ENCODE measurements at places on chromosomes 6 and 20. TPM values are rescaled to one million over a fixed set of nuclear protein-coding genes. Genes with fewer than 3 reads are reported as not detected.

BPI gene
- 11.5 TPM for total RNA-seq

GPR6 gene
- 0.59 TPM for total RNA-seq

LRRC73 gene
- total RNA-seq, result 1.8 TPM

RIPPLY2 gene
- total RNA-seq, result 2.9 TPM

RAET1L gene
- not detected for total RNA-seq

OR2H2 gene
- total RNA-seq, result not detected

HLA-B gene
- 168 TPM for total RNA-seq

HTR1E gene
- 1.7 TPM for total RNA-seq

SALL4 gene
- 1.3 TPM for total RNA-seq

MRS2 gene
- total RNA-seq, result 22.5 TPM

EPPIN gene
- total RNA-seq, result 0.10 TPM

NRSN1 gene
- total RNA-seq, result 3.2 TPM

HLA-F gene
- 8.9 TPM for total RNA-seq

PRSS16 gene
- 0.11 TPM for total RNA-seq

HLA-DQA1 gene
- 1.9 TPM for total RNA-seq

BPIFB1 gene
- 0.28 TPM for total RNA-seq

SYCP2L gene
- 5.9 TPM for total RNA-seq

ZNF831 gene
- 0.10 TPM for total RNA-seq

TRIM26 gene
- total RNA-seq, result 23.5 TPM

SERINC3 gene
- 86.9 TPM for total RNA-seq

MDFI gene
- total RNA-seq, result 155 TPM

AGER gene
- 0.79 TPM for total RNA-seq

SOBP gene
- 24.0 TPM for total RNA-seq

GID8 gene
- 34.5 TPM for total RNA-seq

CTAGE9 gene
- not detected for total RNA-seq

CALHM5 gene
- 4.5 TPM for total RNA-seq

EEF1A2 gene
- 188 TPM for total RNA-seq

POLR3F gene
- total RNA-seq, result 15.9 TPM

EYS gene
- total RNA-seq, result 3.5 TPM

CYP24A1 gene
- 0.28 TPM for total RNA-seq

SPTLC3 gene
- total RNA-seq, result 29.3 TPM

RBBP8NL gene
- total RNA-seq, result not detected

FAM83C gene
- total RNA-seq, result not detected

UNC93A gene
- not detected for total RNA-seq

MYMX gene
- total RNA-seq, result 0.22 TPM

NAPB gene
- 207 TPM for total RNA-seq

RAD21L1 gene
- total RNA-seq, result 0.10 TPM

HLA-DQB2 gene
- total RNA-seq, result 0.44 TPM

SAMD3 gene
- 5.9 TPM for total RNA-seq

LGSN gene
- total RNA-seq, result 0.39 TPM

MPIG6B gene
- total RNA-seq, result 0.17 TPM

PDYN gene
- total RNA-seq, result 1.2 TPM

ADGB gene
- 6.6 TPM for total RNA-seq

DNAH8 gene
- 0.10 TPM for total RNA-seq

LTB gene
- total RNA-seq, result 0.55 TPM

CSTF1 gene
- total RNA-seq, result 36.0 TPM

CYP21A2 gene
- total RNA-seq, result 0.30 TPM

CSNK2A1 gene
- total RNA-seq, result 161 TPM

PRDM13 gene
- total RNA-seq, result 0.33 TPM

LAMA2 gene
- 126 TPM for total RNA-seq

GABRR1 gene
- not detected for total RNA-seq

TMEM217 gene
- 1.3 TPM for total RNA-seq

BHLHE23 gene
- not detected for total RNA-seq

CPNE5 gene
- 32.5 TPM for total RNA-seq

TTBK1 gene
- 6.1 TPM for total RNA-seq

TMX4 gene
- total RNA-seq, result 84.7 TPM

GSTA2 gene
- not detected for total RNA-seq

THBS2 gene
- 99.4 TPM for total RNA-seq

RFX6 gene
- not detected for total RNA-seq

HMGCLL1 gene
- total RNA-seq, result 25.1 TPM

Measured in spinal cord (tissue), 10 donors.